Left cardiac atrium (tissue), 4 donors: ENCODE measurements at places on chromosomes 5 and 9.
A peak's percentile ranks its signal among the peaks of the same experiment; 100 is the strongest.

DNA sequence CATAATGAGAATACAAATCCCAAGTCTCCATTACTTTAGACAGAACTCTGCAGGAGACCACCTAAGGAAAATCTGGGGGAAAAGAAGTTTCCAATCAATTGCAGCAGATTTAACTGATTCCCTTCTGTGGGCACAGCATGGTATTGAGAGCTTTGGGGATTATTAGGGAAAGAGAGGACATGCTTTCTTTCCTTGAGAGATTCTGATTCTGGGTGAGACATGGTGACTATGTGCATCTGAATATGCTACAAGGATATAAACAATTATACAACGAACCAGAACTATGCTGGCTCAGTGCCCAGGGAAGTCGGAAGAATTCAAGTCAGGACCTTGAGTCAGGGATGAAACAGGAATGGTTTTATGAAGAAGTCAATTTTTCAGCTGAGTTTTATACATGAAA is 183.7 kb downstream of the PDE4D start:
- DNase-seq, result no peak

GRCh38 chr5:72860499-72860898 is 44.0 kb downstream of the TNPO1 start:
- DNase-seq, result no peak

DNA sequence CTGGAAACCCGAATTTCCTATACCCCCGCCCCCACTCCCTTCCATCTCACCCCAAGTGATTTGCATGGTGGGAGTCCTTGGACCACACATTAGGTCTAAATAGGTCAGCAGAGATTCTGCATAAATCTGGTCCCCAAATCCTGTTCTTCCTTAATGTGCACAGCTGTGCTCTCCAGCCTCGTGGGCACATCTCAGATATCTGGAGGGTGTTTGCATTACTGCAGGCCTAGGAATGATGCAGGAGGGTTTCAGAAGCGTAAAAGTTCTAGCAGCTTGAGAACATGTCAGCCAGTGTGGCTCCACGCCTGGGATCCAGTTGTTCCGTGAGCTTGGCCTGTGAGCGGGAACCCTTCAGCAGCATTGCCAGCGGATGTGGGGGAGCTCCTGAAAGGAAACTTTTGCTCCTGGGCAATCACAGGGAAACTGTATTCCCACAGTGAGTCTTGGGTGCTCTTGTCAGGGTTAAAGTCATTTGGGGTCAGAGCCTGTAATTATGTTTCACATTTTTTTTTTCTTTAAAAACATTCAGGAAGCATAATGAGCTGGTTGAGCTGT is 12.9 kb downstream of the ARHGAP26 start:
- peak; percentile 67 for DNase-seq

GRCh38 chr5:165000479-165001190 is 1495.2 kb downstream of the MAT2B start:
- DNase-seq, result no peak

- no peak for DNase-seq
These were observed 11.3 kb downstream of the MSX2 start for GRCh38 chr5:174735498-174736330.

DNA sequence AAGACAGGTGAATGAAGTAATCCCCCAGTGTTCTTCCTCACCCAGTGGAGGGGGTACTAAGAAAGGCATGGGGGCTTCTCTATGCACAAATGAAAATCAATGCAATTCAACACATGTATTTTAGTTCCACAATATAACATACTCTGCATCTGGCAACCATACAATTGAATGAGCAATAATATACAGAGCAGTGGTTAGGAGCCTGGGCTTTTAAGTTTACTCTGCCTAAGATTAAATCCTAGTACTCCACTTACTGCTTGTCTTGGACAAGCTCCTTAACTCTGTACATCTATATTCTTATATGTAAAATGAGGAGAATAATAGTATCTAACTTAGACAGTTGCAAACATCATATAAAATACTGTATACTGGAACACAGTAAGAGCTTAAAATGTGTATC is 195.4 kb upstream of the TRIM32 start:
- no peak for DNase-seq

DNA sequence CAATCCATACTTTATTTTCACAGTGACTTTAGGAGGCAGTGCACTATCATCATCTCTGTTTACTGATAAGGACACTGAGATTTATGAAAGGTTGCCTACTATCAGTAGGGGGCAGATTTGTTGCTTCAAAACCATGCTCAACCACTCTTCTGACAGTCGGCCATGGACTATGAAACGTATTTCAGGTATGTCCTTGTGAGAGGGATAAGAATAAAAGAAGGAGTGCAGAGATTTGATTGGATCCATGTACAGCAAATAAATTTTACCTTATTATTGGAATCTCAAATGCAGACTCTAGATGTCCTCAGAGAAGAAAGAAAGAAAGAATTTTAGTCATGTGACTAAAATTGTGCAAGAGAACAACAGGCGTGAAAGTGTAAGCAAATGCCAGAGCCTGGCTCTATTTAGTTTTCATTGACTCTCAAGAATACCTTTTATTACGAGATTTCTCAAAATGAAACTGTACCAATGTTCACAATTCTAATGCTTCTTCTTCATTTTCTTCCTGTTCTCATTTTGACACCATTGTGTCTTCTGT is 296.6 kb upstream of the RASA1 start:
- no peak for DNase-seq

DNA sequence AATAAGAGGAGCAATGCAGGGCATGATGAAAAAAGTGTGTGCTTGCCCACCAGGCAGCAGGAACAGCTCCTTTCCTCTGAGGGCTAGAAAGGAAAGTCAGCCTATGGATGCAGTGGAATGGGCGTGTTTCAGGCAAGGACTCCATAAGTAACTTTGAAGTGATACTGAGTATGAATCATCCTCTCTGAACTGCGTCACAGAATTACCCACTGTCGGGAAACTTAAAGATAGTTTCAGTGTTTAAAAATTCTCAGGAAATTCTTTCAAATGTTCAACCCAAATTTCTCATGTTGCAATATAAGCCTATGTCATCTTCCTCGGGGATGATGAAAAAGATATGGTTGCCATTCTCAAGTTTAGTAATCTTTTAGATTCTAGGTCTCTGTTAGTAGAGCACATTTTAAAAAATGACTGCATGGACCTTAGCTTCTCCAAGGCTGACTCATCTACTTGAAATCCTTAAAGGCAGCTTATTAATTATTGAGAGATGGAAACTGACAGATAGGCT is 27.7 kb downstream of the PTCD2 start:
- DNase-seq, result no peak

- no peak for DNase-seq
These were observed 64.2 kb upstream of the GAS1 start for GRCh38 chr9:87011551-87011950.

DNA sequence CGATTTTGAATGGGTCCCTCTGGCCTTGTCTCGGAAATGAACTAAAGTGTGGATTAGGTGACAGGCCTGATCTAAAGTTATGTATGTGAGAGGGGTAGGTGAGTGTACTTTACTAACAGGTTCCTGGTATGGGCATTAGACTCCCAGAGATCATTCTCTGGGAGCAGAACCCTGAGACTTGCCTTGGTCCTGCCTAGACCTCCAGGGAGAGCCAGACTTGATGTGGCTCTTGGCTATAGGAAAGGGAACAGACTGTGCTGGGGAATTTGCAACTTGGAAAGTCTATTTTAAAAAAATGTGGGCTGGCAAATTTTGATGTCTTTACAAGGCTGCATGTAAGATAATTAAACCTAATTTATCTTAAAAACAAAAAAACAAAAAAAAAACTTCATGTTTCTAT is 49.8 kb upstream of the NREP start:
- no peak for DNase-seq

- DNase-seq, result no peak
These were observed 129.2 kb upstream of the PTCH1 start for GRCh38 chr9:95645992-95646391.

DNA sequence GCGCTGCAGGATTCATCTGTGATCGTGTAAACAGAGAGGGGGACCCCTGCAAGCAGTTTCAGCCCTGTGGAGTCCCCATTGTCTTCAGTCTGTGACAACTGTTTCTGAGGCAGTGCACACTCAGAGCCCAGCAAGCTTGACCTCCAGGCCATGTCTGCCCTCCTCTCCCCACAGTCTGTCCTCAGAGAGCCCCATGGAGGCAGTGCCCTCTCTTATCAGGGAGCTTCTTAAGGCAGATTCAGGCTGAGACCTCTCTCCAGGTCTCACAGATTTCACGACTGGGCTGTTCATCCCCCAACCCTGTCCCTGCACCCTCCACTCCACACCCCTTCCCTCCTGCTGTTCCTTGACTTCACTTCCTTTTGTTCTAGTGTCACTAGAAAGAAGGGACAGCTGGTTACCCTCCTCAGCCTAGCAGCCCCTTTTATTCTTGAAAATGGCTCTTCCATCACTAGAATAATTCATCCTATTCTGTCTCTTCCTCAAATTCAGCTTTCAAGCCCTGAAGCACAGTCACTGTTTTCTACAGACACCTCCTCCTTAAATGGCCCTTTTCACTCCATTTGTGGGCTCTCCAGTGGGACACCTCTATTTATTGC is 218.4 kb downstream of the MED10 start:
- no peak for DNase-seq

GRCh38 chr5:76125888-76126287 is 42.7 kb downstream of the SV2C start:
- no peak for DNase-seq

- peak; percentile 75 for DNase-seq
These were observed at the start of gene IDNK for GRCh38 chr9:83622939-83623678. Gene IDNK (plus strand): TSS chr9:83623143. CDS start chr9:83623172, 29 bp downstream.
